ENCODE measurements at places on chromosomes 7 and 10.

DNA sequence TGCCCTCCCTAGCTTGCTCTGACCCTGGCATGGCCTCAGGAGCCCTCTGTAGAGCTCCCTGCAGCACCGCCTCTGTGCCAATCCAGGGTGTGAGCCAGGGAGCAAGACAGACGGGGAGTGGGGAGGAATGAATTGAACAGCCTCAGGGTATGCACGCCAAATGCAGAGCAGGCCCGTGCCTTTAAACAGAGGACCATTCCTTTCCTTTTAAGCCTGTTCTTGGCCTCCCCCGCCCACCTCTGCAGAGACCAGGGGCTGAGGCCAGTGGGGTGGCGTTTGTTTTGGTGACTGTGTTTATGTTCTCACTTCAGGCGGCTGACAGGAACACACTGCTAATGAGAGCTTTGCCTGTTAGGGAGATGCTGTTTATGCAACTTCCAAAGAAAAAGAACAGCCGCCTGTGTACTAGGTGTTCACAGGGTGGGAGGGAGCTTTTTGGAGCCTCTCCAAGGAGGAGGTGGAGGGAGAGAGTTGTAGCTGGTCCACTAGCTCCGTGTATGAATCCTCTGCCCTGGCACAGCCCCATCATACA, 528.1 kb upstream of the DPP6 start:
- peak; percentile 47 for DNase-seq

GRCh38 chr10:114261076-114261475, 22.0 kb downstream of the VWA2 start:
- DNase-seq: no peak

GRCh38 chr10:119669331-119669730, 18.2 kb downstream of the BAG3 start:
- no peak for DNase-seq

GRCh38 chr10:124974131-124974530, 32.2 kb downstream of the ZRANB1 start:
- DNase-seq: no peak

GRCh38 chr10:83541046-83541445, 598.3 kb upstream of the GHITM start:
- DNase-seq: no peak

- no peak for DNase-seq
These were observed 31.6 kb downstream of the CTTNBP2 start for GRCh38 chr7:117841611-117842010.

- no peak for DNase-seq
These were observed at the start of gene TMEM178B for GRCh38 chr7:141073641-141074161. Gene TMEM178B (plus strand): TSS chr7:141074064.

- DNase-seq: no peak
These were observed 124.5 kb downstream of the PRPF18 start for GRCh38 chr10:13711291-13711690.

DNA sequence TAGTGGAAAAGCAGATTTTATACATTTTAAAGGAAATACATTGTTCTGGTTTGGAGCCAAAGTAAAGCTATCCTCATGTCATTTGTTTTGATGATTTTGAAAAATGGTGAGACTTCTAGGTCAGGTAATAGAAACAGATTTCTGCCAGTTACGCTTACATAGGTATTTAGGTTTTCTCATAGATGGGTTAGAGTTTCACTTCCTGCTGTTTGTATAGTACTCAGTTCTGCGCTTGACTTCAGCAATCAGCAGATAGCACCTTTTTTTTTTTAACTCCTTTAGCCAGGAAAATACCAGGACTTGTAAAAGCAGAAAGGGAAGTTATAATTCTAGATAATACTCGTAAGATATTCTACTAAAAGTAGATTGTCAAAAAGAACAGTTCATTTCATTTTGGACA, 209.8 kb upstream of the POM121L12 start:
- DNase-seq: no peak

DNA sequence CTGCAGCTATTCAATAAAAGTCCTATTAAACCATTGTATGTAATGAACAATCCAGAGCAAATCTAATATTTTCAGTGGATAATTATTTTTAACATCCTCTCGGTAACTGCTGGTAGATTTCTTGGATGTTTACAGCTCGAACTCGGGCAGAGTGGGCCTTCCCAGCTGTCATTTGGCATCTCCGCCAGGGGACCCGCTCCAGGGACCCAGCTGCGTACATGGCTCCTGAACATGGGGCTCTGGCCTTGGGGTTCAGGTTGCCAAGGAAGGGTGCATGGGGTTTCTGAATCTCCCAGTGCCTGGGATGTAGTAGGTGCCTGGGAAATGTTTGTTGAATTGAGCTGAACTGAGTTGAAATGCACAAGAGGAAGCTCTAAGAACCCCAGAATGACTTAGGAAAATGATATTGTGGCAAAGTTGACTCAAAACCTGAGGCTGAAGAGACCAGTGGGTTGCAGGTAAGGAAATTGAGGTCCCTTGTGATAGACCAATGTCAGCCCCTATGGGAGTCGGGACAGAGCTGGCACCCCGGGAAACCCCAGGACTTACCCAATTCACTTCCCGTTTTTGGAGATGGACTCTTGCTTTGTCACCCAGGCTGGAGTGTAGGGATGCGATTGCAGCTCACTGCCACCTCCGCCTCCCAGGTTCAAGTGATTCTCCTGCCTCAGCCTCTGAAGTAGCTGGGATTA, 228.4 kb downstream of the CUX1 start:
- no peak for DNase-seq

DNA sequence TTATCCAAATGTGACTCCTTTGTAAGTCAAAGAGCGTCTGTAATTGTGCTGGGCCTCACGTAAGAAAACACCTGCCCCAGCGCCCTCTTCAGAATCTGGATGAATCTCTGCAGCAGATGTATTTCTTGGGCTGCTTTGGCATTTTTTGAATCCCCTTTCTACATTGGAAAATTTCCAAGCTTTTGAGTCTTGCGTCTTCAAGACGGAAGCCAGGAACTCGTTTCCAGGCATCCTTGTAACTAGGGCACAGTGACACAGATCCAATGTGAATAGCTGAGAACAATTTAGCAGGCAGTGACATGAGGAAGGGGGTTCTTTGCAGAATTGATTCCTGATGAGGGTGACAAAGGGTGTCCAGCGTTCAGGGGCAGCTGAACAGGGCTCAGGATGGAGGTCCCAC, 862.3 kb downstream of the TYW1 start:
- DNase-seq: no peak

- DNase-seq: no peak
These were observed 45.2 kb upstream of the TMEM213 start for GRCh38 chr7:138752518-138753149.

- DNase-seq: no peak
These were observed 558.2 kb upstream of the GALNT17 start for GRCh38 chr7:70573696-70574095.

GRCh38 chr10:60406182-60406581, 16.5 kb upstream of the ANK3 start:
- DNase-seq: no peak

DNA sequence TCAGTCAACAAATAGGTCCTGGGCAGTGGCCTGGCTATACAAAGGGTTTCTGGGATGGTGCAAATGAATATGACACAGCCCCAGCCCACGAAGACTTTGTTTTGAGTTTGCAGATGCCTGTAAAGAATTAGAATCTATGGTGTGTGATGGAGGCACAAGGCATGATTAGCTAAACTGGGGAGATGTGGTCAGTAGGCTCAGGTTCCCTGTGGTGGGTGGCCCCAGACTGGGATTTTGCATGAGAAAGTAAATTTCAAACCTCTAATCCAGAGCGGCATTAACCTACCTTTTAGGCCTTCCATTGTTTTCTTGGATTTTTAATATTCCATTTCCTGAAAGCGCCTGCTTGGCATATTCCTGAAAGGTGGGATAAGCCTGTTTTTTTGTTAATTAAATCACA, 6.4 kb upstream of the CPA5 start:
- DNase-seq: no peak

- DNase-seq: no peak
These were observed 12.0 kb upstream of the KLHL7 start for GRCh38 chr7:23093546-23093945.

- no peak for DNase-seq
These were observed 69.2 kb upstream of the PPP2R2D start for GRCh38 chr10:131831561-131831960.

DNA sequence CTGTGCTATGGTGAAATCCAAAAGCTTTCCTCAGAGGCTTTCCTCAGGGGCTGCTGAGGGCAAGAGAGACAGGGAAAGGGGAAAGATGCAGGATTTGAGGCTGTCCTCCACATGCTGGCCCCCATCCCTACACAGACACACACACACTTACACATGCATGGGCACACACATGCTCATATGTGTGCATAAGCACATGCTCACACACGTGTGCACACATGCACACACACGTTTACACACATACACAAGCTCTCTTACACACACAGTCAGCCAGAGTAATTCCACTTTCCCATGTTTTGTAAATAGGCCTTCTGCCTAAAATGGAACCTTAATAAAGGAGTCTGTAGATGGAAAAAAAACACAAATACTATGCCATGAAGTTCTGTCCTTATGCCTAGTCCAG, 312.9 kb downstream of the GRID1 start:
- no peak for DNase-seq

DNA sequence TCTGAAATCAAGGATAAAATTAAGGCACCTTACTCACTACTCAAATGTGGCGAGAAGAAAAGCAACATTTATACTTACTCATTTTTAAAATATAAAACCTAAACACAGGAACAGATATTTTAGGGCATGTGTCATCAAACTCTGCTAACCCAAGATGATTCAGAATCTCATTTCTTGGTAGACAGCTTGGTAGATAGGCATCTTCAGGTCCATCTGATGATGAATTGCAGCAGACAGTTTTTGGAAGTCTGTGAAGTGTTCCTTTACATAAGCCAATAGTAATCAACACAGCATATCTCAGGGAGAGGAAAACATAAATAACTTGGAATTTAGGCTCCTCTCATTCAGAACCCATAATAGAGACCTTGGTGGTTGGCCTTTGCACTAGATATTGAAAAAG, 3.4 kb downstream of the HIPK2 start:
- DNase-seq: no peak

Data from pons (tissue), 1 donor.